Naive thymus-derived CD4-positive, alpha-beta T cell (primary cell): ENCODE measurements at places on chromosomes 6 and 20. TPM values are rescaled to one million over a fixed set of nuclear protein-coding genes. Genes with fewer than 3 reads are reported as not detected.

GRCh38 chr6:158694913-158695312, 45.1 kb downstream of the SYTL3 start:
- H3K27me3 ChIP-seq: no peaks in the 10 kb centered on the region
- no peaks in the 10 kb centered on the region for H3K36me3 ChIP-seq
- H3K4me3 ChIP-seq: no peak overlapping the region
- DNase-seq: no peak
- no peak overlapping the region for H3K27ac ChIP-seq

- H3K27ac ChIP-seq: peak overlapping the region; percentile 99
- peak overlapping the region; percentile 86 for H3K4me3 ChIP-seq
- no peaks in the 10 kb centered on the region for H3K27me3 ChIP-seq
- H3K36me3 ChIP-seq: peaks cover 9% of the 10 kb centered on the region
- DNase-seq: peak; percentile 56
These were observed 605 bp upstream of the PPP1R16B start for GRCh38 chr20:38804682-38805501.

GRCh38 chr6:6695625-6696276, 107.2 kb downstream of the LY86 start:
- DNase-seq: no peak
- H3K4me3 ChIP-seq: no peak overlapping the region
- no peaks in the 10 kb centered on the region for H3K36me3 ChIP-seq
- H3K27ac ChIP-seq: no peak overlapping the region
- no peaks in the 10 kb centered on the region for H3K4me1 ChIP-seq

DNA sequence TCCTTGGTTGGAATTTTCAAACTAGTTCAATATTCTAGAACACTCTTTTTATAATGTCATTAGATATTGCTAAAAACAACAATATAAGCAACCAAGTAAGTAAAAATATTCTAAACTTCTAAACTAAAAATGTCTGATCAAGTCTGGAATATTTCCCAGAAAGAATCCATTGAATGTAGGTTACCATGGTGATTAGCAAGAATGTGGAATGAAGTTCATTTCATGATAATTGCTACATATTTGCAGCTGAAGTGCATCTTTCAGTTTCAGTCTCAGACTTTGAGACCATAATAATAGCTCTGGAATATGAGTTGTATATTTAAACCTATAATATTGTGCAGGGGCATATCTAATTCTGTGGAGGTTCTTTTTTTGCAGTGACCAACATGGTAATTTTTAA, 61.0 kb upstream of the NKAIN2 start:
- no peaks in the 10 kb centered on the region for H3K4me1 ChIP-seq
- no peak overlapping the region for H3K27ac ChIP-seq
- no peak for DNase-seq

DNA sequence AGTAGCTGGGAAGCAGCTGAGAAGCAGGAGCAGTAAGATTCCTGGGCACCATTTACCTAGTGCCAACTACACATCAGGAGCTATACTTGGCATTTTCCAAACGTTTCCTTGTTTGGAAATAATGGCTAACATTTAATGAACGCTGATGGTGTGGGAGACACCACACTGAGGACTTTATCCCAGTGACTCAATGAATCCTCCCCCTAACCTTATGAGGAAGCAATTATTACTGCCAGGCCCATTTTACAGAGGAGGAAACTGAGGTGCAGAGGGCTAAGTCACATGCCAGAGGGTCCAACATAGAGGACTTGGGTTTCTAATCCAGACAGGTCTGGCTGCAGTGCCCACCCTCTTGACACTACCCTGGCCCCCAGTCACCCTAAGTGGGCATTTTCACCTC, 6.1 kb downstream of the PTGIS start:
- no peak for DNase-seq
- no peak overlapping the region for H3K4me3 ChIP-seq
- H3K36me3 ChIP-seq: no peaks in the 10 kb centered on the region
- no peak overlapping the region for H3K27ac ChIP-seq

F13A1 gene
- not detected in 2 replicates for total RNA-seq

OR2H1 gene
- not detected for total RNA-seq
